ENCODE measurements at places on chromosomes 3 and 15. TPM values are rescaled to one million over a fixed set of nuclear protein-coding genes. Genes with fewer than 3 reads are reported as not detected.

Gene IQCF5
- total RNA-seq, result not detected

- DNase-seq, result peak; percentile 37
Measured at GRCh38 chr15:25437777-25438600, 835 bp downstream of the UBE3A start.

GRCh38 chr3:107578091-107578490 lies 55.3 kb downstream of the BBX start:
- no peak for DNase-seq

GRCh38 chr3:132351222-132351806 lies 34.1 kb downstream of the ACP3 start:
- no peak for DNase-seq

Gene LINGO1
- total RNA-seq, result not detected

DNA sequence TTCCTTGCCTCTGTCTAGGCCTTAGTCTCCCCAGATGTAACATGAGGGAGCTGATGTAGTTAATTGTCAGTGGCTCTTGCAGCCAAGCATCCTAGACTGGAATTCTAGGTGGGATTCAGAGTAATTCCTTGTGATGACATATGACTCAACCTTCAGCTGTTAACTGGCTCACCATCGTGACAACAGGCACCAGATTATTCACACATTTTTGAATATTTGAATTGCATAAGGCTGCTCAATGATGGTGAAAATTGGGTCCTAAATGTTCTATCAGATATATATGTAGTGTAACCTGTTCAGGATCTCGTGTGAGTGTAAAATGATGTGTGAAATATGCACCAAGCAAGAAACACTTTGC lies 405.1 kb downstream of the LPP start:
- DNase-seq, result no peak

- DNase-seq, result peak; percentile 95
Measured at GRCh38 chr3:184135149-184135910, at the start of gene EIF2B5. EIF2B5 (plus strand) TSS chr3:184135358; CDS start chr3:184135386, 28 bp downstream.

- DNase-seq, result peak; percentile 48
Measured at GRCh38 chr3:25412269-25412668, 15.8 kb upstream of the RARB start.

Gene UNC13C
- 0.32 TPM for total RNA-seq

Gene LSM3
- total RNA-seq, result 17.7 TPM

DNA sequence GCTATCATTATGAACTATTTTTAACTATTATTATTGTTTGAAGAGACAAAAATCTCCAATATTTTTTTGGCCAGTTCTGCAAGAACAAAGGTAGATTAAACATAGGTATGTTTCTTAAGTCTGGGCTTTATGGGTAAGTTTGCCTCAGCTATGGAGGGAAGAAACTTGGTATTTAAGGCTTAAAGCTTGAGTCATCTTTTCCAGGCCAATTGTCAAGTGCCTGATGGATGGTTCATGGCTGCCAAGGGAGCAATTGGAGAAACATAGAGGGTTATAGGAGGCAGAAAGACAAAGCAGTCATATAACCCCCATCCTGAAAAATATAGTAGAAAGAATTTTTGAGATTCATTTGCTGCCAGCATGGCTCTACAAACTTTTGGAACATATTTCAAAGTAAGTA lies 7.2 kb upstream of the STAC start:
- no peak for DNase-seq

- DNase-seq, result no peak
Measured at GRCh38 chr15:68417051-68417450, 14.9 kb downstream of the ITGA11 start.

DNA sequence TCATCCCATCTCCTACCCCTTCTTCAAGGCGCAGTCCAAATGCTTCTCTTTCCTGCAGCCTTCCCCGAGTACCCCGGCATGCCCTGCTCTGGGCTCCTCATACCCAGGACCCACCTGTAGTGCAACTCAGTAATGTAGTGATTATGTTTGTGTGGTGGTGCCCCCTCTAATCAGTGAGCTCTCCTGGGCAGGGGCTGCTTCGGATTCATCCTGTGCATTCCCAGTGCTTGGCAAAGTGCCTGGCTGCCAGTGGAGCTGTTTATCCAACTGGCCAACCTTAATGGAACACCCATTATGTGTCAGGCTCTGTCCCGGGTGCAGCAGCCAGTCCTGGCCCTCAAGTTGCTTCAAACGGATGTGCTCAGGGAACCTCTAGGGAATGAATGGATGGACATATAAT lies 174.4 kb upstream of the LINGO1 start:
- DNase-seq, result no peak
